CD4-positive, alpha-beta memory T cell (primary cell): ENCODE measurements at places on chromosomes 11 and 22. TPM values are rescaled to one million over a fixed set of nuclear protein-coding genes. Genes with fewer than 3 reads are reported as not detected.

PYGM gene
- 10.7 TPM for total RNA-seq

MPZL2 gene
- 2.9 TPM for total RNA-seq

BBS1 gene
- total RNA-seq: 41.3 TPM

APOBEC3A gene
- not detected for total RNA-seq

LSP1 gene
- total RNA-seq: 324 TPM

RIBC2 gene
- total RNA-seq: not detected

FLRT1 gene
- not detected for total RNA-seq

OAF gene
- total RNA-seq: 1.5 TPM

PTGDR2 gene
- total RNA-seq: 3.6 TPM

RTN4R gene
- total RNA-seq: 2.7 TPM

MYO7A gene
- 0.20 TPM for total RNA-seq

DNA sequence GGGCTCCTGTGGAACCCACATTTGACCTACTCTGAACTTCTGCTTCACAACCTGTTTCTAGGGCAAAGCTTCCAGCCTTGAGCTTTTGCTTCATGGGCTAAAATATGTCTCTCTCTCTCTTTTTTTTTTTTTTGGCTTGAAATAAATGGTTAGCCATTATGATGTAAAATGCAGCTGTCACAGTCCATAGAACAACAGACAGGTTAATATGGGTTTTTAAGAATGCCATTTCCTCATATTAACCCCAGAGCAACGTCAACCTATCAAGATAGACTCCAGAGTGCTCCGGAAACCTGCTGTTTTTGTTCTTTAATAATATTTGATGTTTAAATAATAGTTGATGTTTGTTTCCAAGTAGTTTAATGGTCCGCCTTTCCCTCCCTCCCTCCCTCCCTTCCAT, 285.6 kb downstream of the TENM4 start:
- H3K27ac ChIP-seq: no peak overlapping the region
- H3K4me1 ChIP-seq: no peaks in the 10 kb centered on the region
- no peaks in the 10 kb centered on the region for H3K27me3 ChIP-seq
- H3K36me3 ChIP-seq: no peaks in the 10 kb centered on the region
- no peak for DNase-seq

DNA sequence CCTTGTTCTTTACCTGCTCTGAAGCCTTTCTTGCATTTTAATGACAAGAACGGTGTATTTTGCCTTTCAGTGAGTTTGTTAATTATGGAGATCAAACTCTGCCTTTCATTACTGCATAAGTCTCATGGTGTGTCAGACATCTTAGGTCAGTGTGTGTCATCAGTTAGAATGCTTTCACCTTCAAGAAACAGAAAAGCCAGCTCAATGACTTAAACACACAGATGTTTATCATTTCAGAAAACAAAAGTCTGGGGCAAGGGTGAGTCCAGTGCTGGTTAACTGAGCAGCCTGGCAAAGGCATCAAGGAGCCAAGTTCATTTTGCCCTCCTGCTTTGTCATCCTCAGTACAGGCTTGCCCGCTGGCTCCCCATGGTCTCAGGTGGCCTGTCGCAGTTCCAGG, 54.5 kb downstream of the PACS1 start:
- H3K27me3 ChIP-seq: no peaks in the 10 kb centered on the region
- H3K36me3 ChIP-seq: no peaks in the 10 kb centered on the region
- no peak for DNase-seq
- H3K4me1 ChIP-seq: peaks cover 75% of the 10 kb centered on the region

DNA sequence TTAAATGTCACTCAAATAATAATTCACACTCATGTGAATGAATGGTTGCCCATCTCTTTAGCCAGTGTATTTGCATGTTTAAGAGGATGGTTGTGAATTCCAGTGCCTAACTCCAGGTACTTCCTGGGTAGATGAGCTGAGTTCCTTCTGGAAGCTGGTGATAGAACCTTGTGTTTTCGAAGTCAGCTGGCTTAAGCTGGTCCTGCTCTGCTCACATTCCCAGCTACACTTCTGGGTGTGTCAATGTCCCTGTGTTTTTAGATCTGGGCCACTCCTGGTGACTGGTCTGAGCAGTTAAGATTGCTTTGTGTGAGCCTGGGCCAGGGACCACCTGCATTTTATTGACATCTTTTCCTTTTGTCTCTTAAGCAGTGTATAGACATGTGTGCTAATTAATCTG, 10.6 kb downstream of the TEAD1 start:
- no peaks in the 10 kb centered on the region for H3K36me3 ChIP-seq
- no peak overlapping the region for H3K27ac ChIP-seq
- H3K4me3 ChIP-seq: no peak overlapping the region
- no peaks in the 10 kb centered on the region for H3K4me1 ChIP-seq
- H3K27me3 ChIP-seq: peaks cover 7% of the 10 kb centered on the region

DNA sequence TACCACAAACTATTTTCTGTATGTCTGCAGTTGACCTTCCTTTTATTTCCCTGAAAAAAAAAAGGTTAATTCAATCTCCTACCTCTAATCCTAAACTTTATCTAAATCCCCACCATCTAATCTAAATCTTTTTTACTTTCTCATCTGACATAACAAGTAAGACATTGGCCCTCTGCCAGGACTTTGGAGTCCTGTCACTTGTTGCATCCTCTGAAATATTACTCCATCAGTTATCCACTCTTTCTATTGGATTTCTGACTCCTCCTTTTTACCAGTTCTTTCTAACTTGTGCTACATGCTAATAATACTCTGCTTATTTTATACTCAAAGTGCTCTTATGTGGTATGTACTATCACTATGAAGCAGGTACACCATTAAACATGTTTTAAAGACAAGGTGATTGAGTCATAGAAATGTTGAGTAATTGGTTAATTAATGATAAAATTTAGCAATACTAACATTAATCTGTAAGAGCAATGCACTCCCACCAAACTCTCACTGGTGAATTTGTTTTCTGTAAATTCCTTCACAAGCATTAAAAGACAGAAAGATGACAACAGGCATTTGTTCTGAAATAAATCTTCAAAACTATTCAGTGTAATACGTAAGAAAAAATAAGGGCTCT, 914.2 kb upstream of the RAG2 start:
- no peaks in the 10 kb centered on the region for H3K27me3 ChIP-seq
- H3K4me1 ChIP-seq: no peaks in the 10 kb centered on the region
- no peaks in the 10 kb centered on the region for H3K36me3 ChIP-seq
- H3K27ac ChIP-seq: no peak overlapping the region
- no peak overlapping the region for H3K4me3 ChIP-seq

GRCh38 chr22:23388517-23388890, 191.6 kb downstream of the IGLL1 start:
- H3K27ac ChIP-seq: no peak overlapping the region
- H3K4me1 ChIP-seq: peaks cover 4% of the 10 kb centered on the region
- H3K36me3 ChIP-seq: no peaks in the 10 kb centered on the region
- H3K27me3 ChIP-seq: no peaks in the 10 kb centered on the region

- H3K4me3 ChIP-seq: no peak overlapping the region
- H3K27me3 ChIP-seq: no peaks in the 10 kb centered on the region
- no peak overlapping the region for H3K27ac ChIP-seq
- no peak for DNase-seq
- peaks cover 15% of the 10 kb centered on the region for H3K4me1 ChIP-seq
Observed at GRCh38 chr11:126216526-126217305, 5.1 kb downstream of the FAM118B start.

- peak overlapping the region; percentile 66 for H3K4me3 ChIP-seq
- no peaks in the 10 kb centered on the region for H3K27me3 ChIP-seq
- peak overlapping the region; percentile 44 for H3K27ac ChIP-seq
Observed at GRCh38 chr11:14357881-14358728, 878 bp downstream of the RRAS2 start.

GRCh38 chr22:23745791-23746190, 5.1 kb downstream of the ZNF70 start:
- H3K36me3 ChIP-seq: no peaks in the 10 kb centered on the region
- no peak overlapping the region for H3K27ac ChIP-seq
- peaks cover 8% of the 10 kb centered on the region for H3K4me1 ChIP-seq
- DNase-seq: no peak
- H3K27me3 ChIP-seq: no peaks in the 10 kb centered on the region

GRCh38 chr11:114160894-114161293, 101.4 kb downstream of the ZBTB16 start:
- peaks cover 68% of the 10 kb centered on the region for H3K4me1 ChIP-seq
- no peaks in the 10 kb centered on the region for H3K27me3 ChIP-seq
- H3K4me3 ChIP-seq: no peak overlapping the region
- DNase-seq: no peak
- no peaks in the 10 kb centered on the region for H3K36me3 ChIP-seq

DNA sequence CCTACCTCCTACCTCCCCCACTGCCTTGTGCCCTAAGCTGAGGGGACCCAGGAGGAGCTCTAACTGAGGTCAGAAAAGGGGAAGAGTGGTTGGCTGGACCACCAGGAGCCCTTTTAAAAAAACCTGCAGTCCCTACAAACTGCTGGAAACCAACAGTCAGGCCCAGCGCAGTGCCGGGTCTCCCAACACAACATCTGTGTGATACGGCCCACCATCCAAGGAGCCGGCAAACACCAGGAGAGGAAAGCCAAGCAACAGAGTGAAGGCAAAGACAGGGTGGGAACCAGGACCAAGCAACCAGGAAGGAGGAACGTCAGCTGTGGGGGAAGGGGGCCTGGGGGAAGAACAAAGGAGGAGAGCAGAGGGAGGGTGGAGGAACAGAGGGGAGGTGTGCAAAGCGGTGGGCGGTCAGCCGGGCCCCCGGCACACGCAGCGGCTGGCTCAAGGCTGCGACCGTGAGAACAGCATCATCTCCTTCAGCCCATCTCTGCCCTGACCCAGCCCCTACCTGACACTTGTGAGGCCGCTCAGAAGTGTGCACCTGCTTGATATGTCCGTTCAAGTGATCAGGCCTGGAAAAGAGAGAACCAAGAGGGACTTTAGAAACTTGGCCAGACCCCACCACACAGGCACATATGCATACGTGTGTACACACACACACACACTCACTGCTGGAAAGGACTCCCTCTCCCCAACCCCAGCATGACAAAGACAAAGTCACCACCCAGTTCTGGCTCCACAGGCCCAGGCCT, 3.6 kb downstream of the PATZ1 start:
- H3K36me3 ChIP-seq: peaks cover 46% of the 10 kb centered on the region
- peak overlapping the region; percentile 56 for H3K27ac ChIP-seq
- H3K4me3 ChIP-seq: no peak overlapping the region

GRCh38 chr11:114057605-114058004, 1.9 kb upstream of the ZBTB16 start:
- H3K4me3 ChIP-seq: no peak overlapping the region
- H3K27me3 ChIP-seq: peaks cover 16% of the 10 kb centered on the region
- H3K27ac ChIP-seq: no peak overlapping the region
- H3K36me3 ChIP-seq: no peaks in the 10 kb centered on the region
- DNase-seq: no peak

DNA sequence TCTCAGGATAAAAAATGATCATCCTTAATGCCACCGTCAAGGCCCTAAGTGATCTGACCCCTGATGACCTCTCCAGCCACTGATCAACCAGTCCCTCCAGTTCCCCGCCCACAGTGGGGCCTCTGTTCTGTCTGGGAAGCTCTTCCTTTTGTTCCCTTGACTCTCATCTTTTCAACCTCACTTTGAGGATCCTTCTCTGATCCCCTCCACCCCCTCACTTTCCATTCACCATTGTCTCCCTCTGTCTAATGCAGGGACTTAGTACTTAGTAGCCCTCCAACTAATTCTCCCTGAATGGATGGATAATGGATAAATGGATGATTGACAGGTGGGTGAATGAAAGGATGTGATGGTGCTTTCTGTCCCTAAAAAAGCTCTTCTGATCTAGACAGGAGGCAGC, 45.6 kb downstream of the C11orf58 start:
- H3K27ac ChIP-seq: no peak overlapping the region
- H3K4me1 ChIP-seq: no peaks in the 10 kb centered on the region
- DNase-seq: no peak

- H3K4me3 ChIP-seq: no peak overlapping the region
- no peak for DNase-seq
- peaks cover 8% of the 10 kb centered on the region for H3K4me1 ChIP-seq
- no peaks in the 10 kb centered on the region for H3K27me3 ChIP-seq
- no peak overlapping the region for H3K27ac ChIP-seq
- no peaks in the 10 kb centered on the region for H3K36me3 ChIP-seq
Observed at GRCh38 chr11:19959648-19960059, 200.6 kb downstream of the DBX1 start.

- no peak for DNase-seq
- H3K27ac ChIP-seq: no peak overlapping the region
- H3K27me3 ChIP-seq: no peaks in the 10 kb centered on the region
- no peak overlapping the region for H3K4me3 ChIP-seq
- peaks cover 27% of the 10 kb centered on the region for H3K4me1 ChIP-seq
Observed at GRCh38 chr11:46666516-46666915, 33.9 kb downstream of the ARHGAP1 start.

- H3K27me3 ChIP-seq: no peaks in the 10 kb centered on the region
- H3K4me3 ChIP-seq: no peak overlapping the region
- no peak for DNase-seq
- no peaks in the 10 kb centered on the region for H3K36me3 ChIP-seq
- no peak overlapping the region for H3K27ac ChIP-seq
- no peaks in the 10 kb centered on the region for H3K4me1 ChIP-seq
Observed at GRCh38 chr22:17581631-17582030, 18.3 kb downstream of the SLC25A18 start.
